ENCODE measurements at places on chromosomes 5 and 9.

DNA sequence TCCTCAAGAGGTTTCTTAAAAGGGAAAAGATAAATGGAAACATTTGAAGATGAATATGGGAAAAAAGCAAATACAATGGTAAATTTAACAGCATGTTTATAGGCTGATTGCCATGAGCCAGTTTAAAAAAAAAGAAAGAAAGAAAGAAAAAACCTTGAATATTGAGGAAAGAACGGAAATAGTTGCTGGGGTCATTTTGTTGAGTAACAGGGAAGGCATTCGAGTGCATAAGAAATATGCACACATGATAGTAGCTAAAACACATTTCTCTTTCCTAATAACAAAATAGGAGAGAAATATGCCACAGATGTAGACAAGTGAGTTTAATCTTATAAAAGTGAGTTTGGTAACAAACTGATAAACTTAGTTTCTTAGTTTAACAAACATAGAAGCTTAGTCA lies 864.6 kb upstream of the ACO1 start:
- no peak for DNase-seq

DNA sequence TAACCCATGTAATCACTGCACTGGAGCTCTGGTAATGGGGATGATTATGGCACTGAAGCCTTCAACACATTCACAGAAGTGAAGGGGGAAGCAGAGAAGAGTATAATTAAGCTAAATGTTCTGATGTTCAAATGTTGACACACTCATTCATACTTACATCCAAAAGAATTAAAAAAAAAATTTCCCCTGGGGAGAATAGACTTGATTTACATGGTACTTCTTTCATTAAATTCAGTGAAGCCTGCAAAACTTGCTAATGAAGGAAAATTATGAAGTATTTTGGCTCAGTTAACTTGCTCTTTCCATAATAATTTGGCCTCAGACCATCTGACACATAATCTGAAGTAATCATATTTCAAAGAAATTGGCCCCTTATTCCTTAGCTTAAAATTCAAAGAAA lies 428.8 kb downstream of the SH3GL2 start:
- DNase-seq: no peak

DNA sequence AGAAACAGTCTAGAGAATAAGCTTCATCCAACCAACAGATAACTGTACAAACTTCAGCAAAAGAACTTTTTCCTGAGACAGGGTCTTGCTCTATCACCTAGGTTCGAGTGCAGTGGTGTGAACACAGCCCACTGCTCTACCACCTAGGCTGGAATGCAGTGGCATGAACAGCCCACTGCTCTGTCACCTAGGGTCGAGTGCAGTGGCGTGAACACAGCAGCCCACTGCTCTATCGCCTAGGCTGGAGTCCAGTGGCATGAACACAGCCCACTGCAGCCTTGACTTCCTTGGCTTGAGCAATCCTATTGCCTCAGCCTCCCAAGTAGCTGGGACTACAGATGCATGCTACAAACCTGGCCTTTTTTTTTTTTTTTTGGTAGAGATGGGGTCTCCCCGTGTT lies 43.4 kb downstream of the ERMP1 start:
- no peak for DNase-seq

- no peak for DNase-seq
Observed at GRCh38 chr5:171629628-171630349, 155.8 kb upstream of the SMIM23 start.

- no peak for DNase-seq
Observed at GRCh38 chr9:91515074-91515687, 91.5 kb upstream of the NFIL3 start.

DNA sequence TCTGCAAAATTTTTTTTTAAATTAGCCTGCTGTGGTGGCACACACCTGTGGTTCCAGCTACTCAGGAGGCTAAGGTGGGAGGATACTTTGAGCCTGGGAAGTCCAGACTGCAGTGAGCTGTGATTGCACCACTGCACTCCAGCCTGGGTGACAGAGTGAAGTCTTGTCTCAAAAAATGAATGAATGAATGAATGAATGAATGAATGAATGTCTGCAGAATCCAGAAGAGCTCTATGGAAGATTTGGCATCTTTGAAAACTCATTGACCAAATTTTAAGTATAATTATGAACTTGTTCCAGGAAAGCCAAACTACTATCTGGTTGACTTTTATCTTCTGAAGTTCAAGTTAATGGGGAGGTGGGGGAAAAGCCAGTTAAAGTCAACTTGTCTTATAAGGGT lies 94.2 kb upstream of the ERBIN start:
- no peak for DNase-seq

DNA sequence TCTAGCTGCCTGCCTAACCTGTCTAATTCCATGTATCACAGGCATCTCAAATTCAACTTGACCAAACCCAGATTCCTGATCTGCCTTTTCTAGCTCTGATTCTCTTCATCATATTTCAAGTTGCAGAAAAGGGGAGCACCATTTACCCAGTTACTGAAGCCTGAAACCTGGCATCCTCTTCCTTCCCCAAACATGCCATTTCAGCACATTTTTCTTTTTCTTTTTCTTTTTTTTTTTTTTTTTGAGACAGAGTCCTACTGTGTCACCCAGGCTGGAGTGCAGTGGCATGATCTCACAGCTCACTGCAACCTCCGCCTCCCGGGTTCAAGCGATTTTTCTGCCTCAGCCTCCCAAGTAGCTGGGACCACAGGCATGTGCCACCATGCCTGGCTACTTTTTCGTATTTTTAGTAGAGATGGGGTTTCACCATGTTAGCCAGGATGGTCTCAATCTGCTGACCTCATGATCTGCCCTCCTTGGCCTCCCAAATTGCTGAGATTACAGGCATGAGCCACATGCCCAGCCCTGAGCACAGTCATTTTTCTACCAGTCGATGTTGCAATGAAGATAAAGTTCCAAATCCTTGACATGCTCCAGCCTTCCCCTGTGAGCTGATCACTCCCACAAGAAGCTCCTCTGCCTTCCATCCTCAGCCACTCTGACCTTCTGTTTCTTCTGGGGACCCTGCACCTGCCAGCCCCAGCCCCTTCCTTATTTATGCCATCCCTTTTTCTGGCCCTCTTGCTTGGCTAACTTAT lies 32.2 kb downstream of the ACER2 start:
- no peak for DNase-seq

DNA sequence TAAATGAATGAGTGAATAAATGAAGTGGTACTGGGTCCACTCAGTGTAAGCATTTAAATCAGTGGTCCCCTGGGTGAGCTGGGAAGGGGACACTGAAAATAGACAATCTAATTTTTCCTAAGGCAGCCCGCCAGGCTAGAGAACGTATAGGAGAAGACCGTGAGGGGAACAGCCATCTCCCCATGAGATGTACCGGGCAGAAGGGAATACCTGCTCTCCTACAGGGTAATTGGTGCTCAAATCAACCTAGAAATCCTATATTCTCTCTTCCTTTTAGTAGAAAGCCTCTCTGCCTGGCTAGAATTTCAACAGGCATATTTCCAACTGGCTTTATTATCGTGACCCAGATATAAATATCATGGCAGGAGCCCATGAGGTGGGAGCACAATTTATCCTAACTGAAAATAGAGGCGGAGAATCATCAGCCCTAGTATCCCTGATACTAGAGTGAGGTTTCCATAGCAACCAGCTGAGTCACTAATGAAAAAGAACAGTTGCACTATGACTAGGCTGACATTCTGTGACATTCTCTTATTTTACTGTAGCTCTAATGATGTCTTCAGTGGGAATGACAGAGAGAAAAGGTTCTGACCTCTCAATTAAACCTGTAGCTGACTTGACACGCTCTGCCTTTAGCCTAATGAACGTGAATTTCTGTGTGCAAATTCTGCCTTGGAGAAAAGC lies 96.5 kb upstream of the CAST start:
- DNase-seq: no peak

- DNase-seq: no peak
Observed at GRCh38 chr5:158468444-158468843, 609.5 kb upstream of the CLINT1 start.

DNA sequence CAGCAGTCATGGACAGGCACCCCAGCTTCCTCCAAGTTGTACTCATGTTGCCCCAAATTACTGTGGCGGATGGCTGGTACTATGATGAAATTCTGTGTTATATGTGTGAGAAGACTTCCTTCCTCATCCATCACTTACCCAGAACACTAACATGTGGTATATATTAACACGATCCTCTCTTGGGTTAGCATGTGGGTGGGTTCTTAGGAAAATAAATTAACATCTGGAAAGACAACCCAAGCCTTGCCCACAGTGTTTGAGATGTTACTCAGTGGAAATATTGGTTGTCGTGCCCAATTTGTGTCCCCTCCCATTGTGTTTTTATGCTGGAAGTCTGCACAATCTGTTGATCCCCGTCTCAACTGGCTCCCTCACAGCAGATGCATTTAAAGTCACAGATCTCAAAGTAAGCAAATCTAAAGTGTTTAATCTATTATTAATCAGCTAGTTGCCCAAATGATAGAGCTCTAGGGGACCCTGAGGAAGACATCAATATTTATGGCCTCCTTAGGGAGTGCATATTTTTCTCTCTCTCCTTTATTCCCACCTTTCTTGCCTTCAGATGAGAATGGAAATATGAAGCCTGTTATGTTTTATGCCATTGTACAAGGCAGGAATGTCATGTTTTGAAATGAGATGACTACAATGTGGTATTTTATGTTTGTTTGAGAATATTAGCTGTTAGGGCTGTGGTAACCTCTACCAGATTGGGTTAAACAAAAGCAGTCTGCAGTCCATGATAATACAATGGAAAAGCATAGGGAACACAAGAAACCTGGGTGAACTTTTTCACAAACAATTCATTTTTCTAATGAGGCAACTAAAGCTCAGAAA lies 93.9 kb downstream of the GRIA1 start:
- DNase-seq: no peak

DNA sequence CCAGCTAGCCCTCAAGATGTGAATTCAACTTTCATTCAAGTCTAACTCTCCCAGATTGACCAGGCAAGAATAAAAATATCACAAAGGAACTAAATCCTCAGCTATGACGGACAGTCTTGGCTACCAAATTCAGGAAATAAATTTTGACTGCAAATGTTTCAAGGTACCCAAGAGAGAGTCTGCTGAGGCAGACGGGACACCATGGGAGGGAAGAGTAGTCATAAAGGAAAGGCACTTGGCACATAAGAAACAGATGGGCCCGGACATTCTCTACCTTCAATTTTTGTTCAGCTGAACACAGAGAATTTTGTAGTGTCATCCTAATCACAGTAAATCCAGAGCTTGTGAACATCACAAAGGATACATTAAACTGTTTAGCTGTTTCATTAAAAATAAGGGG lies 390.0 kb downstream of the DTWD2 start:
- DNase-seq: no peak

Measured in HepG2 (cell line).